ENCODE measurements at places on chromosomes 6 and 20.

DNA sequence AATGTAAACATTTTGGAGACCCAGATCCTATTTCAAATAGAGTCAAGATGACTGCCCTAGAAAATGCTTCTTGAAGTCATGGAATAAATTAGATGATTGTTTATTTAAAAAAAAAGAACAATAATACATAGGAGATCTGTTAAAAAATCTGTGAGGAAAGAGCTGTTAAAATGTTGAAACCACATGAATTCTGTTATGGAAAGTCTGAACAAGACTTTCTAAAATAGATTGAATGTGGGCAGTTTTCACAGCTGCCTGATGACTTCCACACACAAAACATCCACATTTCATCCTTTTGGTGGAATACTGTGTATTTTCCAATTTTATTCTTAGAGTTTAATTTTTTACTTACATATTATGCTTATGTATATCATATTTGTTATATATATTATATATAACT is 186.1 kb downstream of the LAMA2 start:
- DNase-seq = no peak

DNA sequence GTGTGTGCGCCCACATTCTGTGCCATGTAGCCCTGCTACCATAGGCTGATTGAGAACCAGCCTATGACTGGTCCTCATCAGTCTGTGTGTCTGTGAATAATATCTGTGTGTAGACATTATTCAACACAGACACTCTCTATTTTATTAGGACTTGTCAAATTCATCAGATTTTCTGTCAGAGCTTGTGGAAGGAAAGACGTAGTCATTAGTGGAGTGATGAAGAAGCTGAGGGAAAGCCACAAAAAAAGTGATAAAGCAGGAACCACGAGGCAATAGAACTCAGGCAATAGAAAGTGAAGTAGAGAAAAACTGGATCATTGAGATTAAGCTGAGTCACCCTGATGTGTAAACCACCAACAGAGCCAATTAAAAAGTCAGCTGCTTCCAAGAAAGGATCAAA is 122.2 kb upstream of the MARCKS start:
- DNase-seq = no peak

DNA sequence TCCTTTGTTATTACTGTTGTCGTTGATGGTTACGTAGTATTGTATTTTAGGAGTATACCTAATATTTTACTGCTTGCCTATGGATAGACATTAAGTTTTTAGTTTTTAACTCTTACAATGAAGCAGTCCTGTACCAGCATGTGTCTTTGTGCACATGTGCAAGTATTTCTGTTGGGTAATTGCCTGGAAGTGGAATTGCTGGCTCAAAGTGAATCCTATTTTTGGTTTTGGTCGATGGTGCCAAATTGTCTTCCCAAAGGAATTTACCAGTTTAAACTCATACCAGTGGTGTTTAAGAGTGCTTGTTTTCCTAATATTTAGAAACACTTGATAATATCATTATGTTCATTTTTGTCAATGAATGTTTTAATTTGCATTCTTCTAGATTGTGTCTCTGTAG is 75.5 kb downstream of the ANKS1A start:
- DNase-seq = no peak

DNA sequence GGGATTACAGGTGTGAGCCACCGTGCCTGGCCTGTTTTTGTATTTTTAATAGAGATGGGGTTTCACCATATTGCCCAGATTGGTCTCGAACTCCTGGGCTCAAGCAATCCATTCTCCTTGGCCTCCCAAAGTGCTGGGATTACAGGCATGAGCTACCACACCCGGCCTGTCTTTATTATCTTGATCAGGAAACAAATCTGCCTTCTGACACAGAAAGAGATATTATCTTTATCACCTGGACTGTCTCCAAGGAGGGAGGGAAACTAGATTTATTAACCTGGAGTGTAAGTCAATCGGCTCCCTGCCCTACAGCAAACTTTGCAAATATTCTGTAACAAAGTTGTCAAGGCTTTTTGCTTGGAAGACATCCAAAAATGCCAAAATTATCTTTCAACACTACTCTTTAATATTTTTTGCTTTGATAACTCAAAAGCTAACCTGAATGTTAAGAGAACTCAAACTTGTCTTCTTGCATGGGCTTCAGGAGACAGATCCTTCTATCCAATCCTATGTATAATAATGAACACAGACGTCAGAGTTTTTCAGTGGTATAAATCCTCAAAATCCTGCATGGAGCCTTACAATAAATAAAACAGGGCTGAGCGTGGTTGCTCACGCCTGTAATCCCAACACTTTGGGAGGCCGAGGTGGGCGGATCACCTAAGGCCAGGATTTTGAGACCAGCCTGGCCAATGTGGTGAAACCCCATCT is 85.0 kb upstream of the LOC128125822 start:
- no peak for DNase-seq

GRCh38 chr20:36384022-36384619 is 78.0 kb downstream of the DLGAP4 start:
- peak; percentile 60 for DNase-seq

All from activated CD4-positive, alpha-beta T cell treated with anti-CD3 and anti-CD28 coated beads for 48 hours (primary cell).